Activated CD4-positive, alpha-beta T cell treated with anti-CD3 and anti-CD28 coated beads, Interleukin-2, amount 10 ng/mL, durations not matched to agents 7 days and 5 days (primary cell): ENCODE measurements at places on chromosomes 7 and 10. TPM values are rescaled to one million over a fixed set of nuclear protein-coding genes. Genes with fewer than 3 reads are reported as not detected.

- DNase-seq: peak; percentile 25
Measured at GRCh38 chr10:11823122-11823988, at the start of gene PROSER2. PROSER2 (plus strand) TSS chr10:11823356; CDS start chr10:11852078, 28,722 bp downstream.

- no peak for DNase-seq
Measured at GRCh38 chr10:52539463-52539862, 225.4 kb downstream of the DKK1 start.

DNA sequence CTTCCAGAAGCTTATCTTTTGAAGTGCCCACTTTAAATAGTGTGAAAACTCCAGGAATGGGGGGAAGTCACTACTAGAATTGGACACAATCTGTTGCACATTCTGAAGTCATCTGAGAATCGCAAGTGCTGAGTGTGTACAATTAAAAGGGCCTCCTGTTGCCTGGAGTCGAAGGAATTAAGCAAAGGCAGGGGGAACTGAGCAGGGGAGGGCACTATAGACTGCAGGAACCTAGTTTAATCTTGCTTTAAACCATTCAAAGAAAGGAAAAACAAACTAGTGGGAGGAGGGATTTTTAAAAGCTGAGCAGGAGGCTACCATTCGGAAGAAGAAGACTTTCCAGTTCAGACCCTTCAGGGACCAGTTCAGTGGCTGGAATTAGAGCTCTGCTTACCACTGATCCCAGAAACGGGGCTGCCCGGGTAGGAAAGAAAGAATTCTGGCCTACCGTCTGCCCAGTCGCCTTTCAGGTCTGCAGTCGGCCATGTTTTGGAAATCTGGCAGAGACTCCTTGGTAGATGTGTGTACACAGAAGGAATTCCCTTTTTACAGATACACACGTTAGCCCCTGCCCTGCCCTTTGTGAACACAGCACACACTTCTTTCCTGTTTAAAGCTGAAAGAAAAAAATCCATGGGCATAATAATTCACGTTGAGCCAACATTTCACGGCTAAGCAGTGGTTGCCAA is 610.6 kb upstream of the FOXK1 start:
- no peak for DNase-seq

DNA sequence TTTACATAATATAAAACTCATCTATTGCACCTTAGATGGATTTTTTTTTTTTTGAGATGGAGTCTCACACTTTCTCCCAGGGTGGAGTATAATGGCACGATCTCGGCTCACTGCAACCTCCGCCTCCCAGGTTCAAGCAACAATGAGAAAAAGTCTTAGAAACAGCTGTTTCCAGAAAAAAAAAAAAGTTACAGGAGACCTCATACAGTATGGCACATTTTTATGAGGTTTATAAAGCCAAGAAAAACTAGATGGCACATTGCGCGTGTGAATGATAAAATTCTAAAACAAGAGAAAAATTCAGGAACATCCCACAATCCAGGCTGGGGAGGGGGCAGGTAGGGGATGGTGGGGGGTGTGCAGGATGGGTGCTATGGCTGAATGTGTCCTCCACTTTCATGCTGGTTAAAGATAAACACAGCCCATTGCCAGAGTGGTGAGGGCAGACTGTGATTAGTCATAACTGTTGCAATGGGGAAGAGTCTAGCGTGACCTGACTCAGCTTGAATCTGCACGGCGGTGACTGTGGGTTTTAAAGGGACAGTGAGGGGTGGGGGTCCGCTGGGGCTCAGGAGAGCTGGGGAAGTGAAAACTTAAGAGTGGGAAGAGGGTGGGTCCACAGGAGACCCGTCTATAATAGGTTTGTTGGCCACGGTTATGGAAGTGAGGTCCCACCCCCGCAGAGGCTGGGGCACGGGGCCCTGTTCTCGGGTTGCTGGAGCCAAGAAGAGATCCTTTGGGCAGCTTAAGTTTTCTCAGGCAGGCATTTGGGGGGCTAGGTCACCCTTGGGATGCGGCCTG is 11.9 kb upstream of the LRRC27 start:
- DNase-seq: peak; percentile 42

DNA sequence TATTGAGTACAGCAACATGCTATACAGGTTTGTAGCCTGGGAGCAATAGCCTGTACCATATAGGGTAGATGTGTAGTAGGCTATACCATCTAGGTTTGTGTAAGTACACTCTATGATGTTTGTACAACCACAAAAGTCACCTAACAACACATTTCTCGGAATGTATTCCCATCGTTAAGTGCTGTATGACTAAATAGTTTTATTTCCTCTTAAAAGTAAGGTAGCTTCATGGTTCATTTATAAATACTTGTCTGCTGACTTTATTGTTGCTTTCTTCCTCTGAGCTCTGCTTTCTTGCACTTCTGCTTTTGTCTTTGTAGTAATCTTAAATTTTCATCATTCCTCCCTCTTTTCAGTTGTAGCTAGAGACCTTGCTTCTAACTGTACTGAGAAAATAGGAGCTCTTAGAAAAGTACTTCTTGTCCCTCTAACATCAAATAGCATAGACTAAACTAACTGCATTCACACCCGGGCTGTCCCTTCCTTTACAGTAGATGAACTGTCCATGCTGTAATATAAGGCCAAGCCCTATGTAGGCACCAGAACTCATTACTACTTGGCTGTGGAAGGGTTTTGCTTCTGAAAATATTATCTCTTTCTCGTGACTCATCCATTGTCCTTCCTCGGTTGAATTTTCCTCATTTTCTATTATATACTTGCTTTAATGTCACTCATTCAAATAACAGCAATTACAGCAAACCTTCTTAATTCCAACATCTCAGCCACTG is 55.4 kb upstream of the FAM3C start:
- DNase-seq: no peak

The SORBS1 gene
- total RNA-seq: 0.56 TPM
